Bone marrow (tissue), 2 donors: ENCODE measurements at places on chromosomes 7 and 10.

GRCh38 chr7:50142425-50143017, 49.5 kb upstream of the ZPBP start:
- DNase-seq = peak; percentile 33

- no peak for DNase-seq
These were observed 40.6 kb downstream of the NOD1 start for GRCh38 chr7:30437823-30438574.

- no peak for DNase-seq
These were observed 107.7 kb downstream of the BBS9 start for GRCh38 chr7:33237036-33237435.

DNA sequence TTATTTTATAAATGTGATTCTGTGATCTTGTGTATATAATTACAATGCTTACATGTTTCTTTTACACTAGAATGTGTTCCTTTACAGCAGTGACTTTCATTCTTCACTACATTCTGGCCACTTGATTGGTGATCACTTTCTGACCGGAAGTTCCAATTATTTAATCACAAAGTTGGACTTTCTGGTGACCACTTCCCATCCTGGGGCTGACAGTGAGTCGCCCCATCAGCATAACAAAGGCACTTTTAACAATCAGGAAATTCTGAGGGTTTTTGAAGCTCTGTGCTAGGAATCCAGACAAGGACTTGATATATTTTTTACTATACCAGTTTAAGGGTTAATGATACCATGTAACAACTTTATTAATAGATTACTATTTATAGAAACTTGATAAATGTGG, 282.3 kb upstream of the KAT6B start:
- no peak for DNase-seq

- DNase-seq = no peak
These were observed 127.6 kb downstream of the WDR11 start for GRCh38 chr10:120978589-120979252.

DNA sequence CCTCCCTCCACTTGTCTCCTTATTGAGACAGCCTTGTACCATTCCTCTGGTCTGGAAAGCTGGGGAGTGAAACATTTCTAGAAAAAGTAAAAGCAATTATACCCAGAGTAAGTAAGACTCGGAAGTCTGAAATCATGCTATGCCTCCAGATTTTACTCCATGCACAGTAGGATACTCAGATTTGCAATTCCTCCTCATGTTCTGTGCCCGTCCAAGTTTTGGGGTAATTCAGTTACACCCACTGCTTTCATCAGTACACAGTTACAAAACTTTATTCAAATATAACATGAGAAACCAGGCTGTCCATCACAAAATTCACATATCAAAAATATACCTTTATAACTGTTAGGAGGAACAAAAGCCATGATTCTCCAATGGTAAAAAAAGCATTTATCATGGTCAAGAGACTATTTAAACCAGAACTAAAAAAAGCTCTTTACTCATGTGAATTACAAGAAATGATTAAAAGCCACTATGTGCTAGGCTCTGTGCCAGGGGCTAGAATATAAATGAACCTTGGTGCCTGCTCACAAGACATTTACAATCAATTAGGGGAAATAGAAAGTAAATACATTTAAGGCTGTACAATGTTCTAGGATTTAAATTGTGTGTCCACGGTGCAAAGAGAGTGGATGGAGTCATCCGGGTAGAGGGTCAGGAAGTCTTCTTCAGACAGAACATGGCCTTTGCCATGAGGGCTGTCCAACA, 320.2 kb downstream of the ELMO1 start:
- DNase-seq = no peak

DNA sequence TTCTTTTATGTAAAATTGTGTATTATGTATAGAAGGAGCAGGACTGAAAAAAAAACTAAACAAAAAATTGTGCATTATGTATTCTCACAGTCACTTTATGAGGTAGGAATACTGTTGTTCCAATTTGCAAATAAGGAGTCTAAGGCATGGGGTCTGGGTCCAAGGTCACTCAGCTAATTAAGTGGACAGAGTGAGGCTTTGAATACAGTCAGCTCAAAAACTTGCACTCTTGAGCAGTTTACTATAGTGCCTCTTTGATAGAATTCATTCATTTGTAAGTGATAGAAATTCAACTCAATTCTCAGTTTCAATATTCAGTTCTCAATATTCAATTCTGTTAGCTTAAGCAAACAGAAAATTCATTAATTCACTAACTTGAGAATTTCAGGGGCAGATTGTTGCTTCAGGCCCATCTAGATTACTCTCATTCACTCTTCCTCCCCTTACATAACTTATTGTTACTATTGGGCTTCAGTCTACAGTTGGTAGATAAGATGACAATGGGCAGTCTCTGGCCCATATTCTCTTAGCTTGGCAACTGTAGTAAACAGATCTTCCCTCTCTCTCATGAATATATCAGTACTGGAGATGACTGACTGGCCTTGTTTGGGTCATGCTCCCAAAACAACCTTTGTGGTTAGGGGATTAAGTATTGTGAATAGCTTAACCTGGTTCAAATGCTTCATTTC, 86.6 kb downstream of the BTAF1 start:
- no peak for DNase-seq

DNA sequence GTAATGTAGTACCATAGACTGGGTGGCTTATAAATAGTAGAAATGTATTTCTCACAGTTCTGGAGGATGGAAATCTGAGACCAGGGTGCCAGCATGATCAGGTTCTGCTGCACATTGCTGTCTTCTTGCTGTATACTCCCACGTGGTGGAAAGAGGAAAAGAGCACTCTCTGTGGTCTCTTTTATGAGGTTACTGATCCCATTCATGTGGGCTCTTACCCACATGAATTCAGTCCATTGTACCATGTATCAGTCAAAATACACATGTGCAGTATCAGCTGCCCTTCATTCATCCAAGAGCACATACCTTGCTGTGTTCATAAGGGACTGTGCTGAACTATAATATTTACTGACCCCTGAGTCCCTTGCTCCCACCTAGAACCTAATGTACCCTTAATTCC, 17.1 kb downstream of the PNLIPRP2 start:
- no peak for DNase-seq

GRCh38 chr10:103691723-103692435, 163.5 kb downstream of the SH3PXD2A start:
- DNase-seq = no peak

DNA sequence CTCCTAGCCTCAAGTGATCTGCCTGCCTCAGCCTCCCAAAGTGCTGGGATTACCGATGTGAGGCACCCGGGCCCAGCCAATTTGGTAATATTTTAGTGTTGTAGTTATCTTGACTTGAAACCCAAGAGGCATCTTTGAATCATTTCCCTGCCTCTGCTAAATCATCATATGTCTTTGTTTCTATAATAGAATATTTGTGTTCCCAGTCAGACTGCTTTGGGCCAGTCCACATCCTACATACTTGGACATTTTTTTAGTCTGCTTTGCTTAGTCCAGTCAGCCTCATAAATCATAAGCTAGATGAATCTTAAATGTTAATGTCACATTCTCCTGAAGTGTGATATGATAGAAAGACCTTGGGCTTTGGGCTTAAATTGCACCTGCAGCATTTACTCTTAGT, 5.9 kb downstream of the STAM start:
- DNase-seq = no peak

- no peak for DNase-seq
These were observed 55.4 kb downstream of the MDFIC start for GRCh38 chr7:114977277-114977676.

GRCh38 chr10:50510517-50511473, 113.0 kb downstream of the SGMS1 start:
- DNase-seq = no peak
